ENCODE measurements at places on chromosomes 6 and 20.
A peak's percentile ranks its signal among the peaks of the same experiment; 100 is the strongest.

DNA sequence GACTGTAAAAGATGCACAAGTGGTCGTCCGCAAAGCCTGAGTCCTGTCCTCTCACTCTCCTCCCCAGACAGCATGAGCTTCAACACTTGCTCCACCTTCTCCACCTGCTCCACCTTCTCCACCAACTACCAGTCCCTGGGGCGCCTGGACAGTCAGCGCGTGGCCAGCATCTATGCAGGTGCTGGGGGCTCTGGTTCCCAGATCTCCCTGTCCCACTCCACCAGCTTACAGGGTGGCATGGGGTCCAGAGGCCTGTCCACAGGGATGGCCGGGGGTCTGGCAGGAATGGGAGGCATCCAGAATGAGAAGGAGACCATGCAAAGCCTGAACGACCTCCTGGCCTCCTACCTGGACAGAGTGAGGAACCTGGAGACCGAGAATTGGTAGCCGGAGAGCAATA lies 162.2 kb upstream of the NT5E start:
- no peak for DNase-seq

DNA sequence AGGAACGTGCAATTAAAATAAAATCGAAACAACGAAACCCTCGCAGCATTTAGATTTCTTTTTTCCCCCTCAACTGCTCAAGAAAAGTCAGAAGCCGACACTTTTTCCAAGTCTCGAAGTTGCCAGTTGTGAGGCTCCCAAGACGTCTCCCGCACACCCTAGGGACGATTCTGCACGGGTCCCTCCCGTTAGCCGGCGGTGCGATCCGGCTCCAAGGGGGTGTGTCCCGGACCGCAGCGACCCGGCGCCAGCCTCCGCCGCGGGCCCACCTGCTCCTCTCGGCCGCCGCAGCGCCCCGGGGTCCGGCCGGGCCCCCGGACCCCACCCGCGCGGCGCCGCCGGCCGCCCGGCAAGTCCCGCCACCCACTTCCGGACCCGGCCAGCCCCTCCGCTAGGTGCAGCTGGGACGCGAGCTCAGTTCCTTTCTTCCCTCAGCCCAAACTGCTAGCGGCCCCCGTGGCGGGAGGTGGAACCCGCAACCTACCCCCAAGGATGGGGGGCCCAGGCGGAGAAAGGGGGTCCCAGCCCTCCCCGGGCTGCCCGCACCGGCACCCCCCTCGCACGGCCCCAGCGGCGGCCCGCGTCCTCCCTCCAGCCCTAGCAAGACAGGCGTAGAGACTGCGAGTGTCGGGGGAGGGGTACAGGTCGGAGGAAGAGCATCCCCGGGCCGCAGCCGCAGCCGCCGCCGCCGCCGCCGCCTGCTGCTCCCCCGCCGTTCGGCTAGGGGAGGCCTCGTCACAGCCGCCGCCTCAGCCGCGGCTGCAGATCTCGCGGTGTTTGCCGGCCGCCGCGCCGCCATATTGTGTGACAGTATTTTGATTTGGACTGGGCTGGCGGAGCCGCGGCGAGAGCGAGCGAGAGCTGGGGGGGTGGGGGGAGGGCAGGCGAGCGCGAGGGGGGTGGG lies 520 bp upstream of the TAB2 start:
- DNase-seq: peak; percentile 69

DNA sequence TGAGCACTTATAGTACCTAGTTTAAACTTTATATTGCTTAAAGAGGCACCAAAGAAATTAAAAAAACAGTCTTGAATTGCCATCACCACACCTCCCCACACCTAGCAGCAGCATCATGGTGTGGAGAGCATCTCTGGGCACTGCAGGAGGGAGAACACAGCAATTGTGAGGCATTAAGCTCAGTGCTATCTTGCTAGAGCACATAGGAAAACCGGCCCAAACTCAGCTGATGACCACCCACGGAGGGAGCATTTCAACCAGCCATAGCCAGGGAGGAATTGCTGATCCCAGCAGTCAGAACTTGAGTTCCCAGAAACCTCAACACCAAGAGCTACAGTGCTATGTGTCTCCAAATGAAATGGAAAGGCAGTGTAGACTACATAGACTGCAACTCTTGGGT lies 19.5 kb upstream of the DEFB113 start:
- no peak for DNase-seq

DNA sequence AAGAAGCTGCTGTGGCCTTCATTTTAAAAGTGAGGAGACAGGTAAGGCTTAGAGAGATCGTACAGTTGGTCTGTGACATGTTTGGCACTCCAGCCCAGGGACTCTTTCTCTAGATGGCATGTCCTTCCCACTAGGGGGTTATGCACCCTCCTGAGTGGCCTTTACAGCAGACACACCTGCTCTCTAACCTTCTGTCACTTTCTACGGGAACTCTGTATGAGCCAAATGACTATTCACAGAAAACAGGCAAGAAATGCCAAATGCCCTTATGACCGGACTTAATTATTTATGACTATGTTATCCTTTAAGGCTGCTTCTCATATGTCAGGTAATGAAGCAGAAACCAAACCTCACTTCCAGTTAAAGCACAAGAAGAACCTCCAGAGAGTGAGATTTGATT lies 91.2 kb downstream of the MAP3K5 start:
- no peak for DNase-seq

- no peak for DNase-seq
Observed at GRCh38 chr20:58072695-58073671, 155.5 kb downstream of the ANKRD60 start.

All from stimulated activated CD4-positive, alpha-beta T cell treated with anti-CD3 and anti-CD28 coated beads, Interleukin-1b, Interleukin-23, amount 100 ng/mL, for 1 hour (primary cell).